Esophagus squamous epithelium (tissue), 5 donors: ENCODE measurements at places on chromosomes 7 and 10.

- DNase-seq: no peak
Measured at GRCh38 chr7:17462131-17462631, 163.7 kb downstream of the AHR start.

- no peak for DNase-seq
Measured at GRCh38 chr7:138299066-138299465, 161.0 kb upstream of the TRIM24 start.

DNA sequence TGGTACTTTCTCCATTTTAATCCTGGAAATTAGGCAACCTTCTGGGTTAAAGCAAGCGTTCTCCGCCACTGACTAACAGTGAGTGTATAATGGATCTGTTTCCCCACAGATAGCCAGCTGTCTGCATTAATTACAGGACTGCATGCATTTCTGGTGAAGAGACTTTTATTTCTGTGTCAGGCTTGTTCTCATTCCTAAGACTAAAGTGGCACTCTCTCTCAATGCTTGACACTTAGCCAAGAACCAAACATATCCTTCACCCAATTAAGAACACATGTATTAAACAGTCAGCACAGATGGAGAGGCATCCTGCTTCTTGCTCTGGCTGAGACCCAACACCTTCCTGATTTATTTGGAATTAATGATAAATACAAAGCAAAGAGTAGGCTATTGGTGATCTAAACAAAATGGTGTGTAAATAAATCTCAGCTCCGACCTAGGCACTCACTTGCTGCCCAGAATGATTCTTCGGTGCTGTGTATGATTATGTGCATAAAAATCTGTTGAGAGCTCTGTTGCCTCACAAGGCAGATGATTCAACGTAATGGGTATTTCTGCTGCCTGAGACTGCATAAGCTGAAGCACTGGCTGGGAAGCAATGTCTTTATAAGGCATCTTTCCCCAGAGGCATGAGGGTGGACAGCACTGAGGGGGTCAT is 16.8 kb downstream of the CALU start:
- no peak for DNase-seq

- no peak for DNase-seq
Measured at GRCh38 chr10:844552-844951, 87.0 kb downstream of the LARP4B start.
